ENCODE measurements at places on chromosomes 12 and 14. TPM values are rescaled to one million over a fixed set of nuclear protein-coding genes. Genes with fewer than 3 reads are reported as not detected.

- DNase-seq = no peak
Observed at GRCh38 chr12:117805865-117806264, 162.9 kb downstream of the KSR2 start.

DNA sequence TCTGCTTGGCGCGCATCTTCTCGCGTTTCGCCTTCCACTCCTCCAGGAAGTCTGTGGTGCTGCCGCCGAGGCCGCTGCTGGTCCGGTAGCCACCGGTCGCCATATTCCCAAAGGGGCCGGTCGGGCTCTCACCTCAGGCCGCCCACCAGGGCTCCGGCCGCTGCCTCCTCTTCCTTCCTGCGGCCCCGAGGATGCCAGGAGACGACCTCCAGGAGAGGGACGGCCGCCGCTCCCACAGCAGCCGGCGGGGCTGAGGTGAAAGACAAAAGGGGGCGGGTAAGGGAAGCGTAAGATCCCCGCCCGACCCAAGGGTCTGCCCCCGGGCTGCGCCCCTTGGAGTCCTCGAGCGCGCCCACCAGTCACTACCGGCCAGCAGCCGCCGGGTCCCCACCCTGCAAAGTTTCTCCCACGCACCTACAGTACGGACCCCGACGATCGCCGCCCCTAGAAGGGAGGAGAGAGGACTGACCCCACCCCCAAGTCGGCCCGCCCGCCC, 574 bp downstream of the PAWR start:
- peak; percentile 52 for DNase-seq

Gene MAP3K12
- total RNA-seq = 7.7 TPM

Gene IRF9
- total RNA-seq = 153 TPM

DNA sequence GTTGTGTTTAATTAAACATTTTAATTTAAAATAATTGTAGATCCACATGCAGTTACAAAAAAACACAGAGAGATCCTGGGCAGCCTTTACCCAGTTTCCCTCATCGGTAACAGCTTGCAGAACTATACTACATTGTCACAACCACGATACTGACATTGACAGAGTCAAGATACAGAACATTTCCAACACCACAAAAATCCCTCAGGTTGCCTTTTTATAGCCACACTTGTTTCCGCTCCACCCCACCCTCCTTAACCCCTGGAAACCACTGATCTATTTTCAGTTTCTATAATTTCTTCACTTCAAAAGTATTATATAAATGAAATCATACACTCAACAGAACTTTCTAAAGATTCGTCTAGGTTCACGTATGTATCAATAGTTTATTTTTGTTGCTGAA, 458.8 kb upstream of the SOX5 start:
- no peak for DNase-seq

Gene CLEC14A
- 0.20 TPM for total RNA-seq

DNA sequence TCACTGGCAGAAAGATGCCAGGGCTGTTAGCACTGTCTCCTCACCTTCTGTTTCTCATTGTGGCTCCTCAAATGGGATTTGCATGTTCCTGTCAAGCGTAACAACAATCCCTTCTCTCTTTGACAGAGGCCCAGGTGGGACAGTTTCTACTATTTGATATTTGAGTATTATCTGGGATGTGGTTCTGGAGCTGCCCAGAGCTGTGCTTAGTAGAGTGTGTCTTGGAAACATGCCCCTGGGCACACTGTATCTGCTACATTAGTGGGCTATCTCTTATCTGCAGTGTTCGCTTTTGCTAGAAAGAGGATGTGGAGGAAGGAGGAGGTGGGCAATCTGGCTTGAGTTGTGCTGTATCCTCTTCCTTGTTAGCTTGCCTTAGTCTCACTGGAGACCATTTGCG, 3.8 kb upstream of the ACADS start:
- DNase-seq = no peak

Gene ARHGEF25
- 6.2 TPM for total RNA-seq

Gene PTPRO
- 0.32 TPM for total RNA-seq

DNA sequence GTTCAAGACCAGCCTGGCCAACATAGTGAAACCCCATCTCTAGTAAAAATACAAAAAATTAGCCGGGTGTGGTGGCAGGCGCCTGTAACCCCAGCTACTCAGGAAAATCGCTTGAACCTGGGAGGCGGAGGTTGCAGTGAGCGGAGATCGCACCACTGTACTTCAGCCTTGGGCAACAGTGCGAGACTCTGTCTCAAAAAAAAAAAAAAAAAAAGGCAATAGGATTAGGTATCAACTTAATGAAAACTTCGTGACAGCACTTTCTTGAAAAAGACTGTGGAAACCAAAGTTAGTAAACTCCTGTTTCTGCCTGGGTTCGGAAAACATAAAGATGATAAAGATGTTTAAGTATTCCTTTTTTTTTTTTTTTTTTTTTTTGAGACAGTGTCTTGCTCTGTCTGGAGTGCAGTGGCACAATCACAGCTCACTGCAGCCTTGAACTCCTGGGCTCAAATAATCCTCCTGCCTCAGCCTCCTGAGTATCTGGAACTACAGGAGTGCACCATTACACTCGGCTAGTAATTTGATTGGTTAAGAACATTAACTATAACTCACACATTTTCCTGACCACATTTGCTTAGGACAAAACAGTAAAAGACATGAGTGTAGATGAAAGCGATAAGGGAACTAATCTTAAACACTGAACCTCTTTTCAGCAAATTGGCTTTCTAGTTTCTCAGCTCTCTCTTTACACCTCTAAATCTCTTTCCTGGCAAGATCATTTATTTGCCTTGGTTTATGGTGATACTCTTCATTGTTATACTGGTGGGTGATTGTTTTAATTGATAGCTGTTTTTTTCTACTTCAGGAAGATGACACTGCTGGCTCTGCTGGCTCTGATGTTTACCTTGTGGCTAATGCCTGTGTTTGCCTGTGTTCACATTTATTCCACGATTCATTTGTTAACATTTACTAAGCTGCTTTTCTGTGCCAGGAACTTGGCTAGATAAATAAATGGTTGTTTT, 15.8 kb downstream of the HIF1A start:
- DNase-seq = peak; percentile 46

DNA sequence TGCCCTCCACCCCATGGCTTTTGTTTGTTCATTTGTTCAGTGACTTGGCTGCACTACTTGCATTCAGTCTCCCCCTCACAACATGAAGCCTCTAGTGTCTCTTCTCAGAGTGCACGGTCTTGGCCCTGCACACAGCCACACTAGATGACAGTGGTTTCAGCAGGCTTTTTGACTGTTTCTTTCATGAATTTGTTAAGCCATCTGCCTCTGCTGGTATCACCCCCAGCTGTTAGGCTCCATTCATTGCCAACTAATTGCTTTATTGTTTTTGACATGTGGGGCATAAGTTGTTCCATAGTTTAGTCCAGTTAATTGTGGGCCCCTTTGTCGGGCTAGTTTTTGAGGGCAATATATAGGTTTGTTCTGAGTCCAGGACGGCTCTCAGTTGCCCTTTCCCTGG, 18.8 kb downstream of the OS9 start:
- no peak for DNase-seq

GRCh38 chr14:76968621-76969063, 59.9 kb downstream of the IRF2BPL start:
- no peak for DNase-seq

Gene PLEKHA5
- 17.3 TPM for total RNA-seq

DNA sequence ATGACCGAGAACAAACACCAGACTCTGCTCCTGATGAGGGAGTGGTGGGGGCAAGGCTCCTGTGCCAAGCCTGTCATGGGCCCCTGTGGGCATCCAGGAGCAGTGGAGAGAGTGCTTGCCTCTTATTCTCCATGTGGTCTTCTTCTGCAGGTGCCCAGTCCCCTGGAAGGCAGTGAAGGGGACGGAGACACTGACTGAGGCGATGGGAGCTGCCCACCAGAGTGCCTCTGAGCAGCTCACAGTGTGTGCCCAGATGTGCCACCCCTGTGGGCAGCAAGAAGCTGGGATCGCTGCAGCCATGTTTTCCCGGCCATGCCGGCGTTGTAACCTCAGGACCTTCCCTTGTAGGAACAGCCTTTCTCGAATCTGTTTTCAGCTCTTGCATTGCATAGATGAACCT, 6.4 kb upstream of the EP400 start:
- DNase-seq = no peak

GRCh38 chr14:64465831-64466554, 694 bp downstream of the AKAP5 start:
- DNase-seq = peak; percentile 72

- DNase-seq = peak; percentile 5
Observed at GRCh38 chr12:78584695-78585094, 279.9 kb upstream of the SYT1 start.

- DNase-seq = peak; percentile 78
Observed at GRCh38 chr12:106139422-106140171, 843 bp upstream of the NUAK1 start.

DNA sequence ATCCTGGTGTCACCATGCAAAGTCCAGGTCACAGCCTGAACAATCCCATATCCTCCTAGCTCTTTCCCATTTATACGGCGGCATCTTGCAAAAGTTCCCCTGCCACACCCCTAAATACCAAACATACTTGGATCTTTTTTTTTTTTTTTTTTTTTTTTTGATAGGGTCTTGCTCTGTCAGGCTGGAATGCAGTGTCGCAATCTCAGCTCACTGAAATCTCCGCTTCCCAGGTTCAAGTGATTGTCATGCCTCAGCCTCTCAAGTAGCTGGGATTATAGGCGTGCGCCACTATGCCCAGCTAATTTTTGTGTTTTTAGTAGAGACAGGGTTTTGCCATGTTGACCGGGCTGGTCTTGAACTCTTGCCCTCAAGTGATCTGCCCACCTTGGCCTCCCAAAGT, 451.3 kb downstream of the GLT1D1 start:
- DNase-seq = no peak

DNA sequence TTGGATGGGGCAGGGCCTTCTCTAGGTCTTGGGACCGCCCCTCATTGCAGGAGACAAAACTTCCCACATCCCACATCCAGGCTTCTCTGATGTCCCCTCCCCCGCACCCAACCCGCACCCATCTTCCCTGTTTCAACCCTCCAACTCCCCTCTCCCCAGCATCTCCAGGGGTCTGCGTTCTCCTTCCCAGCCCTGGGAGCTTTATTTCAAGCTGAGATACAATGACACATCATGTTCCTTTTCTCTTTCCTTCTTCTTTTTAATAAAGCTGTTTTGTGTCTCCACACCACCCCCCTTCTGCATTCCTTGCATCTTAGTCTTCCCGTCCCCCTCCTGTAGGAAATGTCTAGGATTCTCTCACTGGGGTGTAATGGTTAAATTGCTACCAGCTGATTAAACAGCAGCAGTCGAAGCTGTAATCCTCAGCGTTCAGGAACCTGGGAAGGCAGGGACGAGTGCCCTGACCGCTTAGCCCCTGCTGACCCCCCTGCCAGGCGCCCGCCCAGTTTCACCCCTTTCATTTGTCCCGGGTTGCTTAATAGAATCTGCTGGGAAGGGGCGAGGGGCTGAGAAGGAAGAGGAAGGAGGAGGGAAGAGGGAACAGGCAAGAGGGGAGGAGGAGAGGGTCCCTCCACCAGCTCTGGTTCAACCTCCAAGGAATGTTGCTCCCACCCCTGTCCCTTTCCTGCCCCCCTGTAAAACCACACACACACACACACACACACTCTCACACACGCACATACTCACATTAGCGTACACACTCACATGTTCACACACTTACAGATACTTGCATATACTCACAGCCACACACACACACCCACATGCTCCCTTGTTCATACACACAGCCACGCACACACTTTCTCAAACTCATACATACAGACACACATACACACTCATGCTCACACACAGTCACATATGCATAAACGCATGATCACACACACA, 104.5 kb upstream of the MED13L start:
- DNase-seq = peak; percentile 96

DNA sequence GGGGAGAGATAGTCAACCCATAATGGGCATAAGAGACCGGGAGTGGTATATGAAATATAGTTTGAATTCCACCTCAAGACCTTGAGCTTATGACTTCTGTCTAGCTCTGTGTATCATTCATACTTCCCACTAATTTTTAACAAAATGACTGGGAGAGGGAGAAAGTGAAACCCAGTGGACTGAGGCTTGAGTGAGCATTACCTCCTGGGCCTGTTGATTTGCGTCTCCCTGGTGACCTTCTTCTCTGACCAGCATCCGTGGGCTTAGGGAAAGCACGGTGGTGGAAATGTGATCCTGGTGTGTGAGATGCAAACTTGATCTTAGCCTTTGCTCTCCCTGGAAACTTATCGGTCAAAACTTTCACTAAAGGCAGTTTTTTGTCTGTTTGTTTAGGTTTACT, 207.9 kb upstream of the BCL2L14 start:
- peak; percentile 38 for DNase-seq

Gene BHLHE41
- 7.4 TPM for total RNA-seq

Gene RASSF9
- 0.05 TPM for total RNA-seq

DNA sequence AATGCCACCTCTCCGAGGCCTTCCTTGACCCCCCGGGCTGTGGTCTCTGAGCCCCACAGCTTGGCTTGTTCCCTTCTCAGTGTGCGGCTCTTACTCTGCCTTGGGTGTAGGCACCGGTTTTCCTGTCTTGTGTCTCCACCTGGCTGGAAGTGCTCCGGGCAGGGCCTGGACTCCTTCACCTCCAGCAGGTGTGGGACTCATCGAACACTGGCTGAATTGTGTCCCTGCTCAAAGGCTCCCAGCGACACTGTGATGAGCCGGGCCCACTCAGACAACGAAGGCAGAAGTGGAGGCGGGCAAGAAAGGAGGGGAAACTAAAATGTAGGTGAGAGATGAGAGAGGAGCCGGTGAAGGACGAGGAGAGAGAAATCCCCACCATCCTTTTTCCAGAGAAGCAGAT, 18.0 kb downstream of the TMEM63C start:
- DNase-seq = no peak

DNA sequence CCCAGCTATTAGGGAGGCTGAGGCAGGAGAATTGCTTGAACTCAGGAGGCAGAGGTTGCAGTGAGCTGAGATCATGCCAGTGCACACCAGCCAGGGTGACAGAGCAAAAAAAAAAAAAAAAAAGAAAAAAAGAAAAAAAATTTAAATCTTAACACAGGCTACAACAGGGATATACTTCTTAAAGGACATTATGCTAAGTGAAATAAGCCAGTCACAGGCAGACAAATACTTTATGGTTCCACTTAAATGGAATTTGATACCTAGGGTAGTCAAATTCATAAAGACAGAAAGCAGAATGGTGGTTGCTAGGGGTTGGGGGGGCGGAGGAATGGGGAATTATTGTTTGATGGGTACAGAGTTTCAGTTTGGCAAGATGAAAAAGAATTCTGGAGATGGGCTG, 14.8 kb upstream of the PPTC7 start:
- DNase-seq = no peak

All from M059J (cell line).